Right atrium auricular region (tissue), 2 donors: ENCODE measurements at places on chromosomes 4 and X. TPM values are rescaled to one million over a fixed set of nuclear protein-coding genes. Genes with fewer than 3 reads are reported as not detected.

GRCh38 chr4:146370841-146371240, 150.9 kb downstream of the SLC10A7 start:
- no peaks in the 10 kb centered on the region for H3K36me3 ChIP-seq
- no peak overlapping the region for H3K4me3 ChIP-seq
- no peak overlapping the region for H3K27ac ChIP-seq
- no peaks in the 10 kb centered on the region for H3K27me3 ChIP-seq
- no peak for DNase-seq

GRCh38 chr4:113434247-113434587, 327.3 kb downstream of the CAMK2D start:
- no peaks in the 10 kb centered on the region for H3K36me3 ChIP-seq
- DNase-seq: no peak

DNA sequence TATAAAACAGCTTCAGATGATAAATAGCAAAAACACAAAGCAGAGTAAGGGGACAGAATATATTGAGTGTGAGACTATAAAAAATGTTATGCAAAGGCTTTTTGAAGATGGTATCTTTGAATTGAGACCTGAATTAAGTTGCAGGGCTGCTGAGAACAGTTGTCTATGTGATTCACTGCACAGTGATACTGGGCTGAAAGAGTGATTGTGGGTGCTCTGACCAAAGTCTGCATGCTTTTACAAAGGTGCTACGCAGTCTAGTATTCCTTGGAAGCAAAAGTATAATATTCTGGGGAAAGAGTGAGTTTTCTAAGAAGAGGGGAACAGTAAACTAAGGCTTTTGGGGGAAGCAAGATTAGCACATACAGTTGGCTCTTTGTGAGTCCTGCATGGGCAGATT, 234.0 kb downstream of the ARHGAP10 start:
- no peaks in the 10 kb centered on the region for H3K27me3 ChIP-seq
- H3K27ac ChIP-seq: no peak overlapping the region

DNA sequence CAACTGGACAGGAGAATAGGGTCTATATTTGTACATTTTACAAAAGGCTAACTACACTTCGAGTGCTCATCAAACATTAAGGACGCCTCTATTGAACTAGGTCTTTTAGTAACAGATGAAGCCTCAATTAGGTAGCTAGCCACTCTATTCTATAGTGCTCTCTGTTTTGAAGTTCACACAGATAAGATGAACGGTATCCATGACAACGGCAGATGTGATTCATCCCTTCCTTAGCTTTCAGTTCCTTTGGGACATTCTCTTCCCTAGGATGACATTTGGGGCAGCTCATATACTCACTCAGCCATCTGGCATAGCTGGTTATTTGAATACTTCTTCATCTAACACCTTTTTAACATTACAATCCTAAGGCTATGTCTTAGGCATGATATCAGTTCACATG, 62.4 kb upstream of the WDFY3 start:
- no peak overlapping the region for H3K4me3 ChIP-seq
- H3K4me1 ChIP-seq: no peaks in the 10 kb centered on the region
- DNase-seq: no peak
- H3K27me3 ChIP-seq: no peaks in the 10 kb centered on the region
- no peak overlapping the region for H3K27ac ChIP-seq
- no peaks in the 10 kb centered on the region for H3K36me3 ChIP-seq

Gene BEND2
- not detected for total RNA-seq

Gene C4orf50
- total RNA-seq: not detected
